ENCODE measurements at places on chromosomes 2 and 18. TPM values are rescaled to one million over a fixed set of nuclear protein-coding genes. Genes with fewer than 3 reads are reported as not detected.

The DNAJC5G gene
- not detected for total RNA-seq

The UGT1A4 gene
- total RNA-seq: not detected

DNA sequence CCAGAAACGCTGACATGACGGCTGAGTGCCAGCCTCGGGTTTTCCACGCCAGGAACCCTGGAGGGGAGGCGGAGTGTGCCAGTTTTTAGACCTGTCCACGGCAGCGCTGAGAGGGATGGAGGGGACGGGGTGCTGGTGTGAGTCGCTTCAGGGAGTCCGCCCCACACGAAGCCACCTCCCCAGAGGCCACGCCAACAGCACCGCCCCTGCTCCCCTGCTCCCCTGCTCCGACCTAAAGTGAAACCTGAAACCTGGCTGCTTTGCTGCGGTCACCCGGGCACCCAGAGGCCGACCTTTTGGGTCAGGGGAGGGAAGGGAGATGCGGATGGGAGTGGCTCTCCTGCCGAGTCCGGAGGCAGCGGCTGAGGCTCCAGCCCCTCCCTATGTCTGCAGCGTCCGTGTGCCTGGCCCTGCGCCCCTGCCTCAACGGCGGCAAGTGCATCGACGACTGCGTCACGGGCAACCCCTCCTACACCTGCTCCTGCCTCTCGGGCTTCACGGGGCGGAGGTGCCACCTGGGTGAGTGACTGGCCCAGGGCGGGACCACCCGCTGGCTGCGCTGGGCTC lies 38.1 kb downstream of the SNED1 start:
- peak; percentile 75 for DNase-seq

The SPC25 gene
- total RNA-seq: 35.6 TPM

The CDKL4 gene
- total RNA-seq: 0.29 TPM

DNA sequence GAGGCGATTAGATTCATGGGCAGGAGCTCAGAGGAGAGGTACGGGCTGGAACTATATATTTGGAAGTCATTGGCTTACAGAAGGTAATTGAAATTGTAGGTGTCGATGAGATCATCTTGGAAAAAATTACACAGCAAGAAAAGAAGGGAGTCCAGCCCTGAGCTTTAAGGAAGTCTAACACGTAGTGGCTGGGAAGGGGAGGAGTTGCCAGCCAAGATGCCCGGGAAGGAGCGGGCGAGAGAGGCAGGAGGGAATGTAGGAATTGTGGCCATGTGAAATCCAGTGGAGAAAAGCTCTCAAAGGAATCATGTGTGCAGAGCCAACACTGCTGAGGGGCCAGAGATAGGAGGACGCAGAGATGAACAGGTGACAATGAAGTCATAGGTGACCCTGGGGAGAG lies 25.6 kb upstream of the SCYGR1 start:
- DNase-seq: no peak

DNA sequence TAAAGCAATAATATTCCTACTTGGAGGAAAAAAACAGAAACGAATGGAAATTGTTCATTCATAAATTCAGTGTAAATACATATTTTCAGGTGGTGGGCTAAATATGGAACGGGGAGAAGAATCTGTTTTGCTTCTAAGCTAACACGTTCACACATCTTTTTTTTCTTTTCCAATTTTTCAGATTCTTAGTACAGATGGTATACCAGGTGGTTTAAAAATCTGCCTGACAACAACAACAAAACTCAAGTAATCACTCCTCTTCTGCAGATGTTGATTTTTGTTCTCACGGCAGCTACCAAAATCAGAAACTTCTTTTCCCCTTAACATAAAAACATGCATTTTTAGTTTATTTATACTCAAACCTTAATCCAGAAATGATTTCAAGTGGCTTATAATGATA lies 164.8 kb upstream of the SYT4 start:
- DNase-seq: no peak

The EVA1A gene
- total RNA-seq: 0.43 TPM

- DNase-seq: no peak
These were observed 112.5 kb downstream of the TFCP2L1 start for GRCh38 chr2:121172456-121172855.

DNA sequence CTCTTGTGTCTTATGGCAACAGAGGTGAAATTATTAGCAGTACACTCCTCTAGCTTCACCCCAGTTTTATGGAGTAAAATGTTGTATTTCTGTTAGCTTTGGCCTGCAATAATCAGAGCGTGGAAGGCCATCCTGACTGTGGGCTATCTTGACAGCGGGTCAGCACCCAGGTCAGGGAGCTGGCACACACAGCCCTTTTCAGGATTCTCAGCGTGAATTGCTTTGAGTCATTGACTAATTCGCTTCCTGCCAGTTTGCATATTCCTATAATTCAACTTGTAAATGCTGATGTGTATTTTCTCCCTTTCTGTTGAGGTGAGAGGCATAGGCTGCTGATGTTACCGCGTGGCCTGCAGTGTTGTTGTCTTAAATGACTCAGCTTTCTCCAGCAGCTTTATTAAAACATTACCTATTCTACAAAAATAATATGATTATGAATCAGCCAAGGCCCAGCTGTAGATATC lies 109.6 kb upstream of the EML6 start:
- no peak for DNase-seq

The PLA2R1 gene
- not detected for total RNA-seq

The KCNJ3 gene
- total RNA-seq: not detected

GRCh38 chr2:155377931-155378444 lies 679.5 kb downstream of the KCNJ3 start:
- peak; percentile 5 for DNase-seq

The TSPYL6 gene
- total RNA-seq: not detected

The SULT1C2 gene
- not detected for total RNA-seq
